ENCODE measurements at places on chromosomes 7 and 10. TPM values are rescaled to one million over a fixed set of nuclear protein-coding genes. Genes with fewer than 3 reads are reported as not detected.

GRCh38 chr7:1460821-1461645 is 1.8 kb upstream of the MICALL2 start:
- H3K27me3 ChIP-seq, result no peaks in the 10 kb centered on the region
- peak; percentile 62 for DNase-seq
- peak overlapping the region; percentile 49 for H3K4me3 ChIP-seq
- H3K36me3 ChIP-seq, result no peaks in the 10 kb centered on the region

DNA sequence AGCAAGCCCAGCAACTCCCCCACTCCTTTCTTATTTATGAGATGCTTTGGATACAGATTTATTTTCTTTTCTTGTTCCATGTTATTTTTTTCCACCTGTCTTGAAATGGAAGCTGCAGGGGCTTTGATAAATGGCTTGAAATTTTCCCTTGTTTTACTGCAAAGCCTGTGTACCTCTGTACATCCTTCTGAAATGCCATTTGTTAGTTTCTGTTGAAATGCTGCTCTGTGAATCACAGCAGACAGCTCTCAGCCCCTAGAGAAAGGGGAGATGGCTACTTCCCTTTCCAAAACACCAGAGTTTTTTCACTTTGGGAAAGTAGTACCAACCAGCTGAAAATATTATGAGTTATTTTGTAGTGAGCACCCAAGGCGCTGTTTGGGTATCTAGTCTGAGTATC is 304.2 kb downstream of the ELMO1 start:
- H3K27ac ChIP-seq, result no peak overlapping the region
- H3K4me3 ChIP-seq, result no peak overlapping the region
- no peaks in the 10 kb centered on the region for H3K4me1 ChIP-seq
- H3K27me3 ChIP-seq, result no peaks in the 10 kb centered on the region

DNA sequence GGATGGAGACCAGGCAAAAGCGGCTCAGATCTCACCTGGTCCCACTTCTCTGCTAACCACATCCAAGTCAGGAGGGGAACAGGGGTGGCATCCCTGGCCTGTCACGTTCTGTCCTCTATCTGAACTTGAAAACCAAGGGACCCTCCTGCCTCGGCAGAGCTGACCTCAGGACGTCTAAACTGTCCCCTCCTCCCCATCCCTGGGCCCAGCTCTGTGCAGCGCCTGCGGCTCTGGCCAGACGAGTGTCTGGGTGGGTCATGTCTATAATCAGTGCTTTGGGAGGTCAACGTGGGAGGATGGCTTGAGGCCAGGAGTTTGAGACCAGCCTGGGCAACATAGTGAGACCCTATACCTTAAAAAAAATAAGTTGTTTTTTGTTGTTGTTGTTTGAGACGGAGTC is 70.0 kb upstream of the ZNF479 start:
- H3K27ac ChIP-seq, result no peak overlapping the region
- DNase-seq, result no peak
- no peaks in the 10 kb centered on the region for H3K4me1 ChIP-seq
- H3K36me3 ChIP-seq, result no peaks in the 10 kb centered on the region

The AKR1C4 gene
- not detected for total RNA-seq
